ENCODE measurements at places on chromosomes 16 and 17. TPM values are rescaled to one million over a fixed set of nuclear protein-coding genes. Genes with fewer than 3 reads are reported as not detected.

NPIPB6 gene
- total RNA-seq, result not detected

PIPOX gene
- 0.83 TPM for total RNA-seq

KCNJ12 gene
- total RNA-seq, result 1.5 TPM

CHD9NB gene
- 3.6 TPM for total RNA-seq

CMTM2 gene
- total RNA-seq, result not detected

GAN gene
- total RNA-seq, result 5.6 TPM

TNFSF12 gene
- 9.6 TPM for total RNA-seq

- no peaks in the 10 kb centered on the region for H3K36me3 ChIP-seq
- H3K27ac ChIP-seq, result no peak overlapping the region
- H3K4me1 ChIP-seq, result no peaks in the 10 kb centered on the region
- no peak overlapping the region for H3K4me3 ChIP-seq
- H3K27me3 ChIP-seq, result no peaks in the 10 kb centered on the region
Measured at GRCh38 chr17:41656249-41657023, 32.1 kb upstream of the KRT17 start.

DNA sequence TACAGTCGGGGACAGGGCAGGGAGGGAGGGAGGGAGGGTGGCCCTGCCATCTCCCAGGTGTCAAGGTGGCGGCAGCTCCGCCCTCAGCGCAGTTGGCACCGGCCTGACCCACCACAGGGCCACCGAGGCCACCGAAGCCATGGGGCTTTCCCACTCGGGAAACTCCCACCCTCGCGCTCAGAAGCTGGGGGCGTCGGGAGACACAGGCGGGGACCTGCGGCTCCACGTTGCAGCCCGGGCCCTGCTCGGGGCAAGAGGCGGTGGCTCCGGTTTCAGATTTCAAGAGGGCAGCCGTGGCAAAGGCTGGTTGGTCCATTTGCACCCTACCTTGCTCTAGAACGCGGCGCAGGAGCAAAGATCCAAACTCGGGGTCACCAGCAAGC lies 544 bp downstream of the CYB561 start:
- no peaks in the 10 kb centered on the region for H3K4me1 ChIP-seq
- peak overlapping the region; percentile 61 for H3K4me3 ChIP-seq
- no peak for DNase-seq
- no peaks in the 10 kb centered on the region for H3K36me3 ChIP-seq
- H3K27ac ChIP-seq, result no peak overlapping the region
- H3K27me3 ChIP-seq, result no peaks in the 10 kb centered on the region

GRCh38 chr16:10878644-10879501 lies 1.9 kb downstream of the CIITA start:
- no peaks in the 10 kb centered on the region for H3K27me3 ChIP-seq
- H3K36me3 ChIP-seq, result no peaks in the 10 kb centered on the region
- H3K27ac ChIP-seq, result no peak overlapping the region
- peak overlapping the region; percentile 49 for H3K4me3 ChIP-seq
- DNase-seq, result peak; percentile 15
- peaks cover 9% of the 10 kb centered on the region for H3K4me1 ChIP-seq

DNA sequence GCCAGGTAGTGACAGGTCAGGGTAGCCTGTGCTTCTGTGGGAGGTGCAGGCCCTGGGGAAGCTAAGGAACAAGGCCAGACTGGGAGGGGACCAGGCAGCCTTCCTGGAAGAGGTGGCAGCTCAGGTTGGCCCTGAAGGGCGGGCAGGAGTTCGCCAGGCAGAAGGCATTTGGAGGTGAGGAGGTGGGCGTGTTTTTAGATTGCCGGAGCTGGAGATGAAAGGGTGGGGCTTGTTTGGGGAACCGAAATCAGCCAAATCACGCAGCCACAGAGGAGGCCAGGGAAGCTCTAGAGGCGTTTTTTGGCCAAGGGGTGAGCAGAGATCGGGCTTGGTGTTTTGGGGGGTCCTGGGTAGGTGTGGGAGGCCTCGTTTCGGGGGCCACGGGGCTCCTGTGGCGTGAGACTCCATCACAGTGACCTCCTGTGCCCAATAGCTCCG lies 7.6 kb downstream of the ADCY7 start:
- no peak overlapping the region for H3K27ac ChIP-seq
- no peaks in the 10 kb centered on the region for H3K4me1 ChIP-seq
- no peak for DNase-seq
- H3K4me3 ChIP-seq, result no peak overlapping the region

DNA sequence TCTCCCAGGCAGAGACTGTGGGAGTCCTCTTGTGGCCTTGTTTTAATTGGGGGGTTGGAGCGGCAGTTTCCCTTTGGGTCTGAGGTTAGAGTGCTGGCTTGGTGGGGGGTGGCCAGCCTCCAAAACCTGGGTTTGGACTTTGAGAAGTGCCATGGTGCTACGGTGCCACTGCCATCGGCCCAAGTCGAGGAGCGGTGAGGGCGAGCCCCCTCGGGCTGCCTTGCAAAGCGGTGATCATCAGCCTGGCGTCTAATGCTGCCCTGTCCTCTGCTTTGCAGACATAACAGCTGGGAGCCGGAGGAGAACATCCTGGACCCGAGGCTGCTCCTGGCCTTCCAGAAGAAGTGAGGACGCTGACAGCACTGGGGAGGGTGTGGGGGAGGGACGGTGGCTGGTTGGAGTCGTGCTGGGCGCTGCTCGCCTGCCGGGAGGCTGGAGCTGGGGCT lies 1.2 kb downstream of the CBX2 start:
- peak overlapping the region; percentile 62 for H3K4me3 ChIP-seq
- H3K36me3 ChIP-seq, result peaks cover 1% of the 10 kb centered on the region
- no peak overlapping the region for H3K27ac ChIP-seq
- H3K27me3 ChIP-seq, result peaks cover 31% of the 10 kb centered on the region
- peaks cover 2% of the 10 kb centered on the region for H3K4me1 ChIP-seq
- no peak for DNase-seq

DNA sequence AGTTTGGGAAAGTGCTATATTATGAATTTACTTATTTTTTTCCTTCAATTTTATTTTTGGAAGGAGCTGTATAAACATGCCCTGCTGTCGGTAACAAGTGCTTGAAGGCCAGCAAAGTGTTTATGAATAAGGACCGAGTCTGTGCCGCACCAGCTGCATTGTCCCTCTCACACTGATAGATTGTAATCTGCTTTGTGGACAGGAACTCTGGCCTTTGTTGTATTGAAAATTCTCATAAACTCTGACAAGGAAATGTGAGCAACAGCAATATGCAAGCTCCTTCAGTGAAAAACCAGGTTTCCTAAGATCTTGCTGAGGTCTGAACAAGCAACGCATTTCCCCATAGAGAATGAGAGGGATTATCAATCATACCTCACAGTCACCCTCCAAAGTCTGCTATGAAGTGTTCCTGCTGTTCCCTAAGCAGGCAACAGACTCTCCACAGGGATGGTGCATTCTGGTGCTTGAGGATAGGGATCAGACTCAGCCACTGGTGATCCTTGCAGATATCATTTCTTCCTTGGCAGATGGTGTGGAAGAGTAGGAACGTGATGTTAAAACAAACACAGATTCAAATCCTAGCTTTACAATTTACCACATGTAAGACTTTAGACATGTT lies 109.6 kb downstream of the KCNJ2 start:
- H3K36me3 ChIP-seq, result no peaks in the 10 kb centered on the region
- DNase-seq, result no peak
- H3K27me3 ChIP-seq, result no peaks in the 10 kb centered on the region
- no peak overlapping the region for H3K4me3 ChIP-seq
- no peaks in the 10 kb centered on the region for H3K4me1 ChIP-seq

GRCh38 chr16:79599837-79600637 lies 500 bp downstream of the MAF start:
- H3K27ac ChIP-seq, result peak overlapping the region; percentile 81
- DNase-seq, result peak; percentile 67
- H3K27me3 ChIP-seq, result no peaks in the 10 kb centered on the region
- H3K36me3 ChIP-seq, result no peaks in the 10 kb centered on the region

GRCh38 chr16:31876951-31877828 lies 3.6 kb downstream of the ZNF267 start:
- no peaks in the 10 kb centered on the region for H3K27me3 ChIP-seq
- H3K4me1 ChIP-seq, result peaks cover 14% of the 10 kb centered on the region
- peaks cover 1% of the 10 kb centered on the region for H3K36me3 ChIP-seq
- peak; percentile 95 for DNase-seq

- no peak for DNase-seq
- peaks cover 9% of the 10 kb centered on the region for H3K36me3 ChIP-seq
- no peak overlapping the region for H3K27ac ChIP-seq
- H3K4me3 ChIP-seq, result no peak overlapping the region
Measured at GRCh38 chr17:63783522-63783921, 9.6 kb downstream of the DDX42 start.

GRCh38 chr17:36118477-36119353 lies 15.1 kb downstream of the CCL4 start:
- H3K27me3 ChIP-seq, result no peaks in the 10 kb centered on the region
- no peaks in the 10 kb centered on the region for H3K36me3 ChIP-seq
- no peak overlapping the region for H3K4me3 ChIP-seq
- no peak for DNase-seq

DNA sequence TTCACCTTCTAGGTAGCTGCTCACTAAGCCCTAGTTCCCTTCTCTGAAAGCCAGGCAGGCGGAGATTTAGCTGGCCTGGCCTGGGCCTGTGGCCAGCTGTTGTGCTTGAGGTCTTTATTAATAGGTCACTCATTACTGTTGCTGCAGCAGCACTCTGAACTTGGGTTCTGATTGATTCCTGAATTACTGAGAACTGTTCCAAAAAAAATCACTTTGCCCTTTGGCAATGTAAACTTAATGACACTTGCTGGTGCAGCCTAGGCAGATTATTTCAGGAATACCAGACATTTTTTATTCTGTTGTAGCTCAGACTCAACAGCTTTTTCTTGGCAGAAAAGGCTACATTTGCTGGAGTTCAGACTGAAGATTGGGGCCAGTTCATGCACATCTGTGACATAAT lies 2.7 kb downstream of the TOM1L1 start:
- peaks cover 6% of the 10 kb centered on the region for H3K27me3 ChIP-seq

DNA sequence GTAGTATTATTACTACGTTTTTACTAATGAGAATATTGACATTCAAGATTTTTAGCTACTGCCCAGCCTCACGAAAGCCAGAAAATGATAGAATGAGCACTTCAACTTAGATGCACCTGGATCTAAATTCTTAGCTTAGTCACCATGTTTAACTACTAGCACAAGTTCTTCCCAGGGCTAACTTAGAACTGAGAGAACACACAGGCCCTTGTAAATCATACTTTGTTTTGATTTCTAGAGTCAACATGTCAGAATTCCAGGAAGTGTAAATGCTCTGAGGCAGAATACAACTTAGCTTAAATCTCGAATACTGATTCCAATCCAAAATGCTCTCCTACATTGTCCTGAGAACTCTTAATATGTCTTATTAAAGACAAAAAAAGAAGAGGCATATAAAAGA lies 6.8 kb upstream of the ACSM1 start:
- H3K36me3 ChIP-seq, result no peaks in the 10 kb centered on the region
- H3K4me1 ChIP-seq, result no peaks in the 10 kb centered on the region
- no peak overlapping the region for H3K27ac ChIP-seq
- H3K27me3 ChIP-seq, result no peaks in the 10 kb centered on the region

GRCh38 chr17:70034158-70034557 lies 40.9 kb upstream of the KCNJ16 start:
- H3K36me3 ChIP-seq, result no peaks in the 10 kb centered on the region
- H3K27me3 ChIP-seq, result no peaks in the 10 kb centered on the region

- H3K27ac ChIP-seq, result no peak overlapping the region
- H3K27me3 ChIP-seq, result no peaks in the 10 kb centered on the region
- no peak overlapping the region for H3K4me3 ChIP-seq
- DNase-seq, result no peak
Measured at GRCh38 chr16:9300252-9300651, 208.8 kb downstream of the HAPSTR1 start.

DNA sequence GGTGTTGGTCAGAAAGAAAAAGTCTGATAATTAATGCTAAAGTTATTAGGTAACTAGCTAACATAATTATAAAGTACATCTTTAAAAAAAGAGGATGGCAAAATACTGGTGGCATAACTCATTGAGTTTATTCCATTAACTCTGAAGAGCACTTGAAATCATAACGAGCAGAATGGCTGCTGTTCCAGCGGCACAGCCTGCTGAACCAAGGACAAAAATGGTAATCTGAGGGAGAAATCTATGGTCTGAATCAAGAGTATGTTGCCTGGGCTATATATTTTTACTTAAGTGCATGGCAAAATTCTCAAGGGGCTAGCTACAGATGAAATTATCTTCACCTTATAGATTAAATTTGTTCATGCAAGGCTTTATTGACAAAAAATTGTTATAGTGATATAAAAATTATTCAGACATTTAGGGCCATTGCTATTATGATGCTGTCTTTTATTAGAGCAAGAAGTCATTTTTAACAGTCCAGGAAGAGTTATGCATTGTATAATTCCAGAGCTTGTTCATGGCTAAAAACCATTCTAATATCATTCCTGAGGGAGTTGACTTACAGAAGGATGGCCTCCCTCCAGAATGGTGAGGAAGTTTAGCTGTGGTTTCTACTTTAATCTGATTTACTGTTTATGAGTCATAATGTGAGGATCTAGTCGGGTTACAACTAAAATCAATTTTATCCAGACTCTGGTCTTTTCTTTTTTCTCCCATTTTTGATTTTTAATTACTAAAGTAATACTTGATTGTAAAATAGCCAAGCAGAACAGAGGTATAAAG lies 41.4 kb upstream of the ANKFN1 start:
- no peaks in the 10 kb centered on the region for H3K27me3 ChIP-seq
- DNase-seq, result peak; percentile 50
- H3K36me3 ChIP-seq, result no peaks in the 10 kb centered on the region
- no peak overlapping the region for H3K27ac ChIP-seq
- no peak overlapping the region for H3K4me3 ChIP-seq
